Neural progenitor cell (in vitro differentiated cells): ENCODE measurements at places on chromosomes 6 and 20.

DNA sequence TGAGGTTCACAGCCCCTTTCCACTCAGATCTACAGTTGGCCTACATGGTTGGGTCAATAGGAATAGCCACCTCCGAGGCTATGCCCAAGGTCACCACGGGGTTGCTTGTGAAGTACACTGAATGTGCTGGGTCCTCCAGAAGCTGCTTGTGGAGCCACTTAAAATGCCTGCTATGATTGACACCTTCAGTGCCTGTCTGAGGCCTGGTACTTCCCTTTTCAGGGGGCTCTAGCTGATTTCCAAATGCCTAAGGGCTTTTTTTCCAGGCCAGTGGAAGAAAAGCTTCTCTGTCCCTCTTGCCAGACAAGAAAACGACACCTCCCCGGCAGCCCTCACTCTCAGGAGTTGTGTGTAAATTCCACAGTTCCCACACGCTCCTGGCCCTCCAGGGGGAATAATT, 6.3 kb upstream of the NXT1 start:
- DNase-seq, result no peak

- no peak for DNase-seq
Observed at GRCh38 chr6:97732045-97732444, 449.0 kb upstream of the MMS22L start.

- no peak for DNase-seq
Observed at GRCh38 chr20:38812709-38813573, 7.4 kb downstream of the PPP1R16B start.

- DNase-seq, result no peak
Observed at GRCh38 chr6:88992741-88993552, 29.5 kb upstream of the RNGTT start.

DNA sequence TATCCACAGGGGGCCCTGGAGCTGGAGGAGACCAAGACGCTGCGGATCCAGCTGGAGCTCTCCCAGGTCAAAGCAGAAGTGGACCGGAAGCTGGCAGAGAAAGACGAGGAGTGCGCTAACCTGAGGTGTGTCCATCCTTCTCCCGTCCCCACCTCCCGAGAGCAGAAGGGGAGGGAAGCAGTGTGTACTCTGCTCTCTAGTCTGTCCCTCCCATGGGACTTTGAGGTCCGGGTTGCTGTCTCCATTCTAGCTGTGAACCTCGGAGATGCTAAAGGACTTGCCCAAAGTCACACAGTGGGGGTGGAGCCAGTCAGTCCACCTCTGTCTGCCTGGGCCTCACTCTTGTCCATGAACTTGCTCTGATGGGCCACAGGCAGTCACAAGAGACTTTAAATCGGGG, 44.1 kb downstream of the MYH7B start:
- no peak for DNase-seq

GRCh38 chr20:11188843-11189603, 515.2 kb upstream of the JAG1 start:
- no peak for DNase-seq

DNA sequence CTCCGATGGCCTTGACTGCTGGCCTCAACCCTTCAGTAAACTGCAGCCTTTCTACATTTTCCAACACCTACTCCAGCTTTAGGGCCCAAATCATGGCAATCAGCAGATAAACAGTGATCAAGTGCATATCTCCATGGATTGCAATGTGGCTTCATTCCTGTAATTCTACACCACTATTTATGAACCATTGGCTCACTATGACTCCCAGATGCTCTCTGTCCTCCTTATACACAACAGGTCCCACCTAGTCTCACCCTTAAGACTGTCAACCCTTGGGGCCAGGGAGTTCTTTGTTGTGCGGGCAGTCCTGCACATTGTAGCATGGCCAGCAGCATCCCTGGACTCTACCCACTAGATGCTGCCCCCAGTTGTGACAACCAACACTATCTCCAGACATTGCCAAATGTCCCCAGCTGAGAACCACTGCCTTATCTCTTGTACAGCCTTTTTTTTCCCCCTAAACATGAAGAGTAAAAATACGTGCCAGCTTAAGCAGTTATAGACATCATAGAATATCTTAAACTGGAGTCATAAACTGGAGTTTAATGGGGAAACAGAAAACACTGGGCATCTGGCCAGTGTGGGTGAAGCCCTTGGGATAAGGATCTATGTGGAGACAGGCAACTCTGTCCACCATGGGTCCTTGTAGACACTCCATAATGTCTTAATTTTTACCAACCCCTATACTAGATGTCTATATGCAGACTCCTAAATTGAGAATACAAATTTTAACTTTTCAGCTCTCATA, 21.1 kb downstream of the MRPL14 start:
- DNase-seq, result no peak

DNA sequence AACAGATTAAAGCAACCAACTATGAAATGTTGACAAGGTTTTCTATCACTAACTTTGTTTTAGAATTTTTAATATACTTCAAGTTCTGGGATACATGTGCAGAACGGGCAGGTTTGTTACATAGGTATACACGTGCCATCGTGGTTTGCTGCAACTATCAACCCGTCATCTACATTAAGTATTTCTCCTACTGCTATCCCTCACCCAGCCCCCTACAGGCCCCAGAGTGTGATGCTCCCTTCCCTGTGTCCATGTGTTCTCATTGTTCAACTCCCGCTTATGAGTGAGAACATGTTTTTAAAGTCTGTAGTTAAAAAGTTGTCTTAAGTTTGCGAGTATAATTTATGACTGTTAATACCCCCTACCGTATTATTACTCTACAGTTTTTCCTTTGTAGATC, 844.3 kb upstream of the MANEA start:
- DNase-seq, result no peak

DNA sequence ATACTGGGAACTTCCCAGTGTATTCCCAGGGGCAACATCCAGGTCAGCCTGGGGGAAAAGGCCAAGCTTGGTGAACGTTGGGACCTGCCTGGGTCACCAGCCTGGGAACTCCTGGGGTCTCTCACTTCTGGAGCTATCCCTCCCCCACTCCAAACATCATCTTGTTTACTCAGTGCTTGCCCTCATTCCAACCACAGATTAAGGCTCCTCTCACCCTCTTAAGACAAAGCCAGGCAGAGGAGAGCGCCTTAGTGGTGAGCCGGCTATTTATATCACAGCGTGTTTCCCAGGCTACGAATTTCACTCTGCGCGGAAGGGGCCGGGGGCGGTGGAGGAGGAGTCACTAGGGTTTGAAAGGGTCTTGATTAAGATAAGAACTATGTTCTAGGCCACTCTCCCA, 12.1 kb downstream of the PRPH2 start:
- peak; percentile 74 for DNase-seq

DNA sequence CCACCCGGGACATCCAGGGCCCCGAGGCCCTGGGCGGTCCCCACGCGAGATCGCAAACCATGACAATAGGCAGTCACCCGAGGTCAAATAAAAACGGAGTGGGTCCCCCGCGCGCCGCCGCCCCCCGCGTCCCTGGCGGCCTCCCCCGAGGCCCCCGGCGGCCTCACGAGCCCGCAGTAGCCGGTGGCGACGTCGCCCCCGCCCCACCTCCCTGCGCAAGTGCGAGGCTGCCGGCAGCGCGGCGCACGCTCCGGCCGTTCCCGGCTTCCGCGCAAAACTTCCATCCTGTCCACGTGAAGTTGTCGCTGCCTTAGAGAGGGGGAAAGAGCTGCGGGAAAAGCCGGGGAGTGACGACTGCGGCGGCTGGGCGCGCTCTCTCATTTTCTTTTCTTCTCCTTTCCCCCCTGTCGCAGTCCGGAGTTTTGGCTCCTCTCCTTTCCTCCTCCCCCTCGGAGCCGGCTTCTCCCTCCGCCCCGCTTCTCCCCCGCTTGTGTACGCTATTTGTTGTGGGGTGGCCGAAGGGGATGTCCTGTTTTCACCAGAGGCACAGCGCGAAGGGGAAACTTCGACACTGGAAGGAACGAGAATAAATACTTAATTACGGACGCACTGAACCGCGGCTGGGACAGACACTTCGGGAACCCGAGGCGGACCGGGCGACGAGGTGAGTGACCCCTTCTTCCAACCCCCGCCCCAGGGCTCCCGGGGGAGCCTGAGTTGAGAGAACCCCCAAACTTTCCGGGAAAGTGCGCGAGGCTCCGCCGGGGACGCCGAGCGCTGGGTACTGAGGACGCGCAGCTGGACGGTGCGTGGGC, at the start of gene EYA4:
Gene EYA4, plus strand, starts transcription at position 272 of the 815 bp plus-strand sequence. CDS start 33,424 bp downstream, outside the sequence.
- peak; percentile 66 for DNase-seq

DNA sequence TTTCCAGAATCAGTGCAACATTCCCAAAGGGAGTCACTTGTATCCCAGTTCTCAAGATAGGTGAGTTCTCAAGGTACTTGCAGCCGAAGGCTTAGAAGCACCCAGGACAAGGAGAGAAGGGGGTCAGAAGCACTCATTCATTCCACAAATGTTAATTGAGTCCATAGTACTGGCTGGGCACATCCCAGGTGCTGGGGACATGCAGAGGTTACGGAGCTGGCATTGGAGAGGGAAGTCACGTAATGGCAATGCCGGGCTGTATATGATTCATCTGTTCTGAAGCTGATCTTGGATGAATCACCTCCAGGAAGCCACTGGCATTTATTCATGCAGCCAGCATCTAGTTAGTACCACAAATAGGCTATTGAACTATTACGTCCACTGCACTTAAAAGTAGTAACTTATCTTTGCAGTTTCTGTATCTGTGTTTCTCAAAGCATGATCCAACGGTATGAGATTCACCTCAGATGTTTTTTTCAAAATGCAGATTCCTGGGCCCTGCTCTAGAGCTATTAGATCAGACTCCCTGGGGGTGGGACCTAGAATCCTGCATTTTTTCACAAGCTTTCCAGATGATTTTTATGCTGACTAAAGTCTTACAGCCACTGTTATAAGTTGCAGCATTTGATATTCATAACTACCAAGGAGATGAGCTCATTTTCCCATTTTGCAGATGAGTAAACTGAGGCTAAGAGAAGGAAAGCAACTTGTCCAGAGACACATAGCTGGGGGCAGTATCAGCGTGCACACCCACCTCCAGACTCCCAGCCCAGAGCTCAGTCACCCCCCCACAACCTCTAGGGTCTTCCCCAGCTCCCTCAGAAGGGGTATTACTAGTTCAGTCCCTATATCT, 44.1 kb upstream of the ID1 start:
- no peak for DNase-seq

- DNase-seq, result no peak
Observed at GRCh38 chr6:8269872-8270454, 165.4 kb downstream of the SLC35B3 start.

- DNase-seq, result no peak
Observed at GRCh38 chr20:18304618-18305017, 16.3 kb downstream of the ZNF133 start.

DNA sequence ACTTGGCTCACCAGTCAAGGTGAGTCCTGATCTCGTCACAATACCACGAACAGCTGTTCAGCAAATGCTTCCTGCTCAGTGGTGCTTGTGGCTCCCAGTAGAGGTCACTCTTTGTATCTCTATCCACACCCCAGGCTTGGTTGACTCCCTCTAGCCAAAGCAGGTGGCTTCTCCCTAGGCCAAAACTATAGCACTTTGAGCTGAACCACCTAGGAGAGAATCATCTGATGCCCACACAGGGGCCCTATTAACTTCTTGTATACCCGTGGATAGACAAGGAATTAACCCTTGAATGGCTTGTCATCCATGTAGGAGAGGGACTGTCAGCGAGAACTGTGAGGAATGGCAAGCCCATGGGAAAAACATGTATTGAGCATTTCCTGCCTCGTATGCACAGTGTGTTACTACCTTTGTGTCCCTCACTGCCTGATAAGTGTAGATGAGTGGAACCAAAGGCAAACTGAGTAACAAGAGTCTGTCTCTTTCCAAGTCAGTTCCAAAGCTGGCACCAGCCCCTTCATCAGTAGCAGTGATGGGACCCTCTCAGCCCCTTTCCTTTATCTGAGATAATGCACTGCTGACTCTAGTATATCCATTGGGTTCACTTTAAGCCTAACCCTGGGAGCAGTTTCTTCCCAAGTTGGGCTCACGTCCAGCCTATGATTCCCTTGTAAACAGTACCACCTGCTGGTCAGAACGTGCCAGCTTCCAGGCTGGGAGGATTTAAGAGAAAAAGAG, 42.5 kb downstream of the EIF2S2 start:
- peak; percentile 86 for DNase-seq
